Stimulated activated CD8-positive, alpha-beta memory T cell treated with anti-CD3 and anti-CD28 coated beads, Interleukin-4, amount 100 ng/mL, for 4 hours (primary cell): ENCODE measurements at places on chromosomes 7 and 10.

DNA sequence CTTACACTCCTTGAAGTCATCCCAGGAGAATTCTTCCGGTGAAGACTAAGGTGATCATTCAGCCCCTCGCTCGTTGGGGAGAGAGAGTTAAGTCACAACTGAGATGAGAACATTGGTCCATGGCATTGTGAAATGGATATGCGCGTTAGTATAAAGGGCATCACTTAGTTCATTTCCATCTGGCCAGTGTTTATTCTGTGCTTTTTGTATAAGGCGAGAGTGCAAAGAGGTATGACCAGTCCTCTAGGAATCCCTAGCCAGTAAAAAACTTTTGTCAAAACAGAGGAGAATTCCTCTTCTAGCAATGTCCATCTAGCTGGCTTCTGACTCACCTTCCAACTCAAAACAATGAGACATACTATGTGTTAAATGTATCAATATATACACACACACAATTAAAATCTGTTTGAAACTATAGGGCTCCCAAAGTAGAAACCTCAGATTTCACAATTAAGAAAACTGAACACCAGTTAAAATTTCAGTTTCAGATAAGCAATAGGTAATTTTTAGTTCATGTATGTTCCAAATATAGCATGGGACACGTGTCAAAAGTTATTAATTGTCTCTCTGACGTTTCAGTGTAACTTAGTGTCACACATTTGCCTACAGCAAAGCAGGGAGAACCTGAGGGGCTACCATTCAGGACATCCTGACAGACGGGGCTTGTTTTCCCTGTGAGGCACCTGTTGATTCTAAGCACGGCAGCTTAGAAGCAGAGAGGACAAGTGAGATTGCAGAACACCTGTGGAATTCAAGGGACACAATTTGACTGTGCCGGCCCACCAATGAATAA lies 158.9 kb downstream of the KLF6 start:
- DNase-seq = no peak

GRCh38 chr10:452512-453426 lies 236.7 kb downstream of the DIP2C start:
- DNase-seq = no peak

DNA sequence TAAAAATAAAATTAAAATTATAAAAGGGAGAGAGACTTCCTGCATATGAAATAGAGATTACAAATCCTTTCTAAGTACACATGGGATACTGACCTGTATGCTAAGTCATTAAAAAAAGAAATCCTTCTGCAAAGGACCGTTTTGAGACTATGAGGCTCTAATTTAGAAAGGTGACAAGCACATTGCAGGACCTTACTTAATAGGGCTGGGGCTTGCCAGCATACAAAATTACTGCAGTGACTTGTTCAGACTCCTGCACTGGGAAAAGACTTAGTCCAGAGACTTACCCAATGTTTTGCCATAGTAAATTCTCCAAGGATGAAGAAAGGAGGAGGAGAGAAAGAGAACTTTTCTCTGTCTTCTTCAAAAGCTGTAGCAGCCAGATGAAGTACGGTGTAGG lies 193.6 kb downstream of the KCNMA1 start:
- DNase-seq = no peak

DNA sequence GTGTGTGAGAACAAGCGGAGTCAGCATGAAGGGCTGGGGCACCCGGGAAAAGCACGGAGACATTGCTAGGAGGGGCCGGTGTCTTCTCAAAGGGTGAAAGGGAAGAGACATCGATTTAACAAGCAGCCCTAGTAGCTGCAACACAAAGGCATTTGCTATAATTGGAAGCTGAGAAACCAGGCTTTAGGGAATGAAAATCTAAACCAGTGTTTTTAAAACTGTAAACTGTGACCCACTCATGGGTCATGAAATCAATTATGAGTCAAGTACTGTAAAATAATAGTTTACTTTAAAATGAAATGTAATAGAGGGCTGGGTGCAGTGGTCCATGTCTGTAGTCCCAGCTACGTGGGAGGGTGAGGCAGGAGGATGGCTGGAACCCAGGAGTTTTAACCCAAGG lies 128.7 kb upstream of the RHEB start:
- DNase-seq = no peak

DNA sequence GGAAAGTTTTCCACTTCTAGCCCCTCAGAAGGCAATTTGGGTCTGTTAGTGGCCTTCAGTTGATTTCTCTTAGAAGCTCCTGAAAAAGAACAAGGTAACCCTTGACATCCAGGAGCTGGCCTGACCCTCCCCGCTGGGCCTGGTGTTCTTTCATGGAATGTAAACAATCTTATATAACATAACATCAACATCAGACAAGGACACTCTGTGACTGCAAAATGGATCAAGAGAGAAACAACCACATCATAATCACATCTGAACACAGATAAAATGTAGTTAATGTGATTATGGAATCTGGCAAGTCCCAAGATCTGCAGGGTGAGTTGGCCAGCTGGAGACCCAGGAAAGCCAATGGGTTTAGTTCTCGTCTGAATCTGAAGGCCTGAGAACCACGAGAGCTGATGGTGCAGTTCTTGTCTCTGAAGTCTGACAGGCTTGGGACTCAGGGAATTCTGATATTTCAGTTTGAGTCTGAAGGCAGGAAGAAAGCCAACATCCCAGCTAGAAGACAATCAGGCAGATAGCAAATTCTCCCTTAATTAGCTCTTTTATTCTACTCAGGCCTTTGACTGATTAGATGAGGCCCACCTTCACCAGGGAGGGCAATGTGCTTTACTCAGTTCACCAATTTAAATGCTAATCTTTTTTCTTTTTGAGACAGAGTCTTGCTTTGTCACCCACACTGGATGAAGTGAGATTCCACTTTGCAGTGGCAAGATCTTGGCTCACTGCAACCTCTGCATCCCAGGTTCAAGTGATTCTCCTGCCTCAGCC lies 91.4 kb upstream of the NAMPT start:
- DNase-seq = no peak

DNA sequence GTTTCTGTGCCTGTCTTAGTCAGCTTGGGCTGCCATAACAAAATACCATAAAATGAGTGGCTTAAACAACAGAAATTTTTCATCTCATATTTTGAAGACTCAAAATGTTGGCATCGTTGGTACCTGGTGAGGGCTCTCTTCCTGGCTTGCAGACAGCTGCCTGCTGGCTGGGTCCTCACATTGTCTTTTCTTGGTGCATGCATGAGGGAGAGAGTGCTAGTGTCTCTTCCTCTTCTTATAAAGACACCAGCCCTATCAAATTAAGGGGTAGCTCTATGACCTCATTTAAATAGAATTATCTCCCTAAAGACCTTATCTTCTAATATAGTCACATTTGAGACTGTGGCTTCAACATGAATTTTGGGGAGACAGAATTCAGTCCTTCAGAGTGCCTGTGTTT lies 39.9 kb downstream of the ST8SIA6 start:
- DNase-seq = no peak

- DNase-seq = no peak
These were observed 93.2 kb upstream of the DGKB start for GRCh38 chr7:14995774-14996173.

DNA sequence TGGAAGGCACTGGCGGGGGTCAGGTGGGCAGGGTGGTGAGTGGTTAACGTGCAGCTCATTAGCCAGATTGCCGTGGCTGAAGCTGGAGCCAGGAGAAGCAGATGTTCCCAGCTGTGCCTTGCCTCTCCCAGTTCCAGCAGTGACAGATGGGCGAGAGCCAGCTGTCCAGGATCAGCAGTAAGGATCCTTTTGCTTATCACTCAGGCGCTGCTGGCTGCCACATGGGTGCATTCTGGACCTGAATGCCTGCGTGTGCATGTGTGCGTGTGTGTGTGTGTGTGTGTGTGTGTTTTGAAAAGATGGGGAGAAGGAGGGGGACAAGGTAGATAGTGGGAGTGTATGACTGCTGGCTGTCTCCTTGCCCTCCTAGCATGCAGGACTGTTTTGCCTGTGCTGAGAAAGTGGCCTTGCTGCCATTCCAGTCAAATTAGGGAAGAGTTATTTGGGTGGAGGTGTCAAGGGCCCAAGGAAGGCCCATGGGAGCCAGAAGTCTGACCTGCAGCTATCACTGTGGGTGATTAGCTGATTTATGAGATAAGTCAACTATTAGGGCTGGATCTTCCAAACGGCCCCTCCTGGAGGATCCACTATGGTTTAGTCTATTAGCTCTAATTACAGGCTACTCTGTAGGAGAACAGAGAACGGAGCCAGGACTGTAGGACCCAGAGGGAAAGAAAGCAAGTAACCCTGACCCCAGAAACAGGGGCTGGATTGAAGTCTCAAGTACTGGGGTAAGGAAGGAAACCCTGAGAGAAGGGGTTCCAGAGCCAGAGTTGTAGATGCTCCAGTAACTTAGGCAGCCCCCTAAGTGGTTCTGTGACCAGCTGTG lies 3.3 kb downstream of the EPHA1 start:
- DNase-seq = no peak

GRCh38 chr7:20735346-20736065 lies 51.2 kb downstream of the SP8 start:
- no peak for DNase-seq

- DNase-seq = no peak
These were observed 1158.4 kb upstream of the AUTS2 start for GRCh38 chr7:68439897-68440296.

DNA sequence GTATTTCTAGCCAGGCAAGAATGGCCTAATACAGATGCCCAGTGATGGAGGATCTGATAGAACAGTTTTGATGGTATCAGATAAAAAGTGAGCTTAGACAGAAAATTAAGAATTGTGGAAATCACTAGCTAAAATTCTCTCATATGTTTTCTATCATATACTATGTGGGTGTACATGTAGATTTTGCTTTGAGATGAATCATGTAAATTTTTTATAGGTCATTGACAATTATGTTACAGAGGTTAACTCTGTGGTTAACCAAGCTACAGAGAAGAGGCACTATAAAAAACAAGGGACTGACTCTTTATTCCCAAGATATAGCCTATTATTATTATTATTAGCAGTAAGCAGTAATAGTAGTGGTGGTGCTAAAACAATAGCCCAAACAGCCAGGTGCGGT lies 156.5 kb downstream of the ITGA8 start:
- DNase-seq = no peak

DNA sequence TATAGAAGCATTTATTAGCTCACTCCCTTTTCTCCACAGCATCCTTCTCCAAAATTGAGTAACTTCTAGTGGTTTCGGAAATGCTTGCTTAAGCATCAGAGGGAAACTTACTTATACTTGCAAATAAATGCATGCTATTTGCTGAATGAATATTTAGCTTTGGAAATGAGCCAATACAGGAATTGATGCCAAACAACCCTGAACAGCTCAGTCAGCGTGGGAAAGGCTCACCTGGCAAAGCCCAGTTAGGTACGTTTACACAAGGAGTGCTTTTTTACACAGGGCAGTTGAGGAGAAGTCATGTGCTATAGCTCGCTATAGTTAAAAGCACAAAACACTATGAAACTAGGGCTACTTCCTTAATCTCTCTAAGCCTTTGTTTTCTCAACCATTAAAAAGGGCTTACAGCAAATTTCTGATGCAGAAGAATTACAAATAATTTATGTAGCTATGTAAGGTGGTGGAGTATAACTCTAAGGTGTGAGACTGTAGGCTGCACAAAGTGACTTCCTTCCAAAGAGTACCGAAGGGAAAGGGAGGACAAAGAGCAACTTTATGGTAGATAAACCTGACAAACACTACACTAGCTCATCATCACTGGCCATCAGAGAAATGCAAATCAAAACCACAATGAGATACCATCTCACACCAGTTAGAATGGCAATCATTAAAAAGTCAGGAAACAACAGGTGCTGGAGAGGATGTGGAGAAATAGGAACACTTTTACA lies 498.2 kb downstream of the PHTF2 start:
- no peak for DNase-seq

DNA sequence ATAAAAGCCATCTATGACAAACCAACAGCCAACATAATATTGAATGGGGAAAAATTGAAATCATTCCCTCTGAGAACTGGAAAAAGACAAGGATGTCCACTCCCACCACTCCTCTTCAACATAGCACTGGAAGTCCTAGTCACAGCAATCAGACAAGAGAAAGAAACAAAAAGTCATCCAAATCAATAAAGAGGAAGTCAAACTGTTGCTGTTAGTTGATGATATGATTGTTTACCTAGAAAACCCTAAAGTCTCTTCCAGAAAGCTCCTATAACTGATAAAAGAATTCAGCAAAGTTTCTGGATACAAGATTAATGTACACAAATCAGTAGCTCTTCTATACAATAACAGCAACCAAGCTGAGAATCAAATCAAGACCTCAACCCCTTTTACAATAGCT lies 285.1 kb upstream of the PHF14 start:
- no peak for DNase-seq

- no peak for DNase-seq
These were observed 423.5 kb downstream of the ANKRD7 start for GRCh38 chr7:118648002-118648401.

GRCh38 chr10:30359373-30360206 lies 10.5 kb upstream of the MTPAP start:
- peak; percentile 28 for DNase-seq

GRCh38 chr10:116269619-116270018 lies 3.4 kb downstream of the GFRA1 start:
- DNase-seq = no peak

GRCh38 chr7:96928965-96929364 lies 76.4 kb upstream of the DLX6 start:
- no peak for DNase-seq

DNA sequence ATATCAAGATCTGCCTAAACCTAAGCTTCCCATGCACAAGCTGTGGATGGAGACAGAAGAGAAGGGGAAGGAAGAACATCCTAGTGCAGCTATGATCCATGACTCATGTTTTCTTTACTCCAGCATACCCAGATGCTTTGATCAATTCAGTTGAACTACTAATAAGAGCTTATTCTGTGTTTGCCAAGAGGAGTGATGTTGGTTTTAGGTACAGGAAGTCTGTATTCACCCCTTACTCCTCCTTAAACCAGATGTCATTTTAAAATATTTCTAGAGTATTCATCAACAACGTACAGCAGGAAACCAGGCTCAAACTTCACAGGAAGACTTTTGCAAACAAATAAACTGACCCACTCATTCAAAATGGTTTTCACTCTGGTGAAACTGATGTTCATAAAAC lies 29.2 kb downstream of the PANK1 start:
- DNase-seq = no peak

GRCh38 chr7:13990984-13991790 lies 1.7 kb upstream of the ETV1 start:
- no peak for DNase-seq
